ENCODE measurements at places on chromosomes 6 and 20.

DNA sequence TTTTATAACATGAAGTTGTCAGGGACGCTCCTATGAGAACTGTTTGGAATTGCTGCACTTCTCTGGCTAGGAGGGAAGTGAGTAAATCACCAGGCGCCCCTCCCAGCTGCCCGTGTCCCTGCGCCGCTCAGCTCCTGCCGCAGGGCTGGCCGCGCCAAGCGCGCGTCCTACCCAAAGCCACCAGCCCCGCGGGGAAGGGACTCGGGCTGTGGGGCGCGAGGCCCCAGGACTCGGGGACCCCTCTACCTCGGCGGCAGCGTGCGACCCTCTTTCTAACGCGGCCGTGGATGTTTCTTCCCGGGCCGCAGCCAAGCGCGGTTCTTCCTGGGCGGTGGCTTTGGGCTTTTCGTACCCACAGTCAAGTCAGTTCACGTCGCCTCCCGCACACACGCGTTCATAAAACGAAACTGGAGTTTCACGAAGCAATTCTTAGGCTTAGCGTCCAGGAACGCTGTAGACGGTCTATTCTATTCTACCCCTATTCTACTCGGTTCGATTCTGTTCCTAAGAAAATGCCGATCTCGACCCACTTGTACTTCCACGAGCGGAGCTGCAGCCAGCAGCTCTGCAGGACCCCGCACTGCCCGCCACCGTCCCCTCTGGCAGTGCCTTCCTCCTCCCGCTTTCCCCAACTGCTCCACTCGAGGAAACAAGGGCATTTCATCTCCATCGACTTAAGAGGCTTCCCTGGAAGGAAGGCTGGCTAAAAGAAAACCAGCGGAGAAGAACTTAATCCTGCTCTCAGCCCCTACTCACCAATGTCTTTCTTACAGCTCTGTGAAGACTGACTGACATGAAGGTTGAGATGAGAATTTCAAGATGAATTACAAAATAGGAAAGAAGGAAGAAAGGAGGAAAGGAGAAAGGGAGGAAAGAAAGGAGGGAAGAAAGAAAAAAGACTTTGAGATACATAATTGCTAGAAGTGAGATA is 15.4 kb downstream of the FOXC1 start:
- peak; percentile 72 for DNase-seq

DNA sequence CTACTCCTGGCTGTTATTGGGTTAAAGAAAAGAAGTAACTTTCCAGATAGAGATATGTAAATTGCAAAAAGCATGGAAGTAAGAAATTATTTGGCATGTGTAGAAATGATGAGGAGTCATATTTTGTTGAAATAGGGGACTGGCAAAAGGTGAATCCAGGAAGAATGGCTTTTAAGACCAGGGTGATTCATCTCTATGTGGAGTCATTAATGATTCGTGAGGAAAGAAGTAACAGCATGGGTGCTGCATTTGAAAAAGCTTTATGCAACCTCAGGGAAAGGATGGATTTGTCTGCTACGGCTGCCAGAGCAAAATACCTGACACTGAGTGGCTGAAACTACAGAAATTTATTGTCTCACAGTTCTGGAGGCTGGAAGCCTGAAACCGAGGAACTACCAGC is 14.8 kb upstream of the SYNE1 start:
- DNase-seq = no peak

DNA sequence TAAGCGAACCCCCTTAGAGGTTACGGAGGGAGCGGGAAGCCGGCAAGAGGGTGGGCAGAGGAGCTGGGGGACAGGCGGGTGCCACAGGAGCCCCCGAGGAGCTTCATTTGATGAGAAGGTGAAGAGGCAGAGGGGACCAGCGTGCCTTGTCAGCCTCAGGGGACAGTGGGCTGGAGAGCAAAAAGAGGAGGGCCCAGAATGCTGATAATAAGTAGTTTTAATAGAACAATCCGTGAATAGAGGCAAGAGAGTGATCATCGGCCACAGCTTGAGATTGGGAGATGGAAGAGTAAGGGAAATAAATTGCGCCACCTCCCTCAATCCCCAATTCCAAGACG is 1.3 kb downstream of the COL19A1 start:
- DNase-seq = no peak

- DNase-seq = no peak
Measured at GRCh38 chr20:53737396-53738038, 143.9 kb upstream of the ZNF217 start.

GRCh38 chr6:47371870-47372255 is 62.2 kb upstream of the TNFRSF21 start:
- no peak for DNase-seq

GRCh38 chr6:158287047-158287446 is 25.2 kb upstream of the TULP4 start:
- DNase-seq = no peak

DNA sequence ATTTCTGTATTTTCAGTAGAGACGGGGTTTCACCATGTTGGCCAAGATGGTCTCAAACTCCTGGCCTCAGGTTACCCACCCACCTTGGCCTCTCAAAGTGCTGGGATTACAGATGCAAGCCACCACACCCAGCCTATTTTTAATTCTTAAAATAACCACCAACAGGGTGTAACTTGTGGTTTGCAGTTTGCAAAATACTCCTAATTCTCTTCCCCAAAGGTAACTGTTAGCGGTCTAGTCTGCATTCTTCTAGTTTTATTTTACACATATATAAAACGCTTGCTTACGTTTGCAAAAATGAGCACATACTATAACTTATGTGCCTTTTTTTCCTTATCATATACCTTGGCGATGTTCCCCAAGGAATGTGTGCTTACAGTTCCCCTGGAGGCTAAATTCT is 25.6 kb upstream of the CHMP4B start:
- no peak for DNase-seq

- DNase-seq = peak; percentile 90
Measured at GRCh38 chr20:6122873-6123648, at the start of gene FERMT1. Gene FERMT1 (minus strand): TSS chr20:6123030. CDS start chr20:6119554, 3,476 bp downstream.

DNA sequence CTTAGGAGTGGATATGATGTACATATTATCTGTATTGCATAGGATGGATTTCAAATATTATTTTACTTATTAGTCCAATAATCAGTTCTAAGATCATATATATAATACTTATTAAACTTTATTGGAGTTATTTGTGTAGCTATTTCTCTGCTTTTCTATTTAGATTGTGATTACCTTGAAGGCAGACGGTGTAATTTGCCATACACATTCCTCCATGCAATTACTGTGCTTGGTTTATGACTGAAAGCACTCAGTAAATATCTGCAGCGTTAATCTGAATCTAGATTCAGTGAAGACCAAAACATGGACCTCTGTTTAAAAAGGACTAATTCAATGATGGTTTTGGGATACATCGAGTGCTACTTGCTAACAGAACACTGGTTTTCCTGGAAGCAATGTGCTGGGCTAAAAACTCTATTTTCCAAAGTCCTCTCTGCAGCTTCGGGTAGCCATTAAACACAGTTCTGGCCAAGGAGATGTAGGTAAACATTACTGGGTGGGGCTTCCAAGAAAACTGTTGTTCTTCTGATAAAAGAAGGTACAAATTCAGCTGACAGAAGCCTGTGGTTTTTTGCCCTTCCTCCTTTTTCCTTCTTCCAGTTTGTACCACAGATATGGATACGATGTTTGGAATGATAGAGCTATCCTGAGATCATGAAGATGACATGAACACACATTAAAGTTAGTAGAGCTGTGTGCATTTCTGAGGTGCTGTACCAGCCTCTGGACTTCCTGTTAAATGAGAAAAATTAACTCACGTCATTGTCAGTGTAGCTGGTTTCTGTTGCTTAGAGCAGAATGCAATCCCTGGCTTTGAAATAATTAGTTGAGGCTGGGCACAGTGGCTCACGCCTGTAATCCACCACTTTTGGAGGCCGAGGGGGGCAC is 136.5 kb upstream of the NUP153 start:
- no peak for DNase-seq

- DNase-seq = no peak
Measured at GRCh38 chr20:54351371-54352136, 123.8 kb upstream of the DOK5 start.

GRCh38 chr6:23031986-23032385 is 462.6 kb downstream of the HDGFL1 start:
- no peak for DNase-seq

- peak; percentile 74 for DNase-seq
Measured at GRCh38 chr20:63686492-63687321, 9.7 kb upstream of the TNFRSF6B start.

DNA sequence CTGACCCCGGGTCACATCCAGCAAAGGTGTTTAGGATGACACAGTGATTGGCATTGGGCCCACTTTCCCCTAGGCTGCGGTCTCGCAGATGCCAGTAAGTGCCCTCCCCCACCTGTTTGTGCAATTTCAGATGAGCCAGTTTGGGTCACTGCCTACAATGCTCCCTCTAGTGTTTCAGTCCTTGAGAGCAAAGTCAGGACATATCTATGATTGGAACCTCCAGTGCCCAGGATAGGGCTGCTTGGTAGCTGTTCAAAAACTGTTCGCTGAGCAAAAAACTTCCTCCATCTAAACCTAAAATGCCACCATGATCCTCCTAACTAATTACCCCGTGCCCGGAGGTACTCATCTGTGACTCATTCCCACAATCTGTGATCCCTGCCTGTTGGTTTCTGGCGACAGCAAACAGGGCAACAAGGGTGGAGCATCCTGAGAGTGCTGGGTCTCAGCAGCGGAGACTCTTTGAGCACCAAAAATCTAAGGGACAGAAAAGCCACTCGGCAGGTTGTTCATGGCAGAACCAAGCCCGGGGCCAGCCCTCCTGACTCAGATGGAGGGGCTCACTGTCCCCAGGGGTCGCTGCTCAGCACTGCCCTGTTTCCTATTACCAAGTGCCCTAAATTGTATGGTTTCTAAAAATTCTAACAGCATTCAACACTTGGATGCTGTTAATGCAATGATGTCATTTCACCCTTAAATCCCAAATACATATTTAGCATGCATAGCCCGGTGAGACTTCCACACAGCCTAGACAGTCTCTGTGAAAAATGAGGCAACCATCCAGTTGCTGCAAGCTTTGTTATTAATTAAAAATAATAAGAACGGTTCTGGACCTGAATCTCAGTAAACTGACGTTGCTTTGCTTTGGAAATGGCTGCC is 5.0 kb downstream of the VSX1 start:
- DNase-seq = peak; percentile 52

- peak; percentile 90 for DNase-seq
Measured at GRCh38 chr6:8085053-8085511, 17.3 kb downstream of the EEF1E1 start.

GRCh38 chr6:78253618-78254017 is 600.8 kb downstream of the MEI4 start:
- no peak for DNase-seq

- no peak for DNase-seq
Measured at GRCh38 chr6:62146954-62147853, 138.8 kb downstream of the KHDRBS2 start.

DNA sequence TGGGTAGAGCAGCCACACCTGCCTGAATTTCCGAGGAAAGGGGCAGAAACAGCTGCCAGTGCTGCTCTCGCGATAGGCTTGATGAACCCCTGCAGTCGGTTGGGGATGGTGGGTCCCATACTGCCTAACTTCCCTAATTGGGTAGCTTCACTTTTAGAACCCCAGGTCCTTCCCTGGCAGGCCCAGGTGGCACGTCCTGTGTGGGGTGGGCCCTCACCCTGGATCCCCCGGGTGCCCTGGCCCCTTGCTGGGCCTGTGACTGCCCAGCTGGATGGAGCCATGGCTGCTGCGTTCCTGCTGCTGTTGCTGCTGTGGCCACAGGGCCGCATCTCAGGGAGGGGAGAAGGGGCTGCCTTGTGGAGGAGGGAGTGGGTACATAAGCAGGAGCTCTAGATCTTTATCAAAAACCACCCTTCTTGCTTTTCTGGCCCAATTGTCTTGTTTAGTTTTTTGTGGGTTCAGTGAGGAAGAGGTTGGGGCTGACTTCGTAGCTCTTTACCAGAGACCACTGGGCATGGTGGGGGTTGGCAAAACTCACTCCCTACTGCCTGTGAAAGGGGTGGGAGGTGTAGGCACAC is 19.2 kb downstream of the TREML4 start:
- peak; percentile 29 for DNase-seq

- DNase-seq = no peak
Measured at GRCh38 chr6:43448916-43449315, 6.4 kb downstream of the DLK2 start.

- no peak for DNase-seq
Measured at GRCh38 chr6:169293196-169293595, 39.5 kb upstream of the THBS2 start.

DNA sequence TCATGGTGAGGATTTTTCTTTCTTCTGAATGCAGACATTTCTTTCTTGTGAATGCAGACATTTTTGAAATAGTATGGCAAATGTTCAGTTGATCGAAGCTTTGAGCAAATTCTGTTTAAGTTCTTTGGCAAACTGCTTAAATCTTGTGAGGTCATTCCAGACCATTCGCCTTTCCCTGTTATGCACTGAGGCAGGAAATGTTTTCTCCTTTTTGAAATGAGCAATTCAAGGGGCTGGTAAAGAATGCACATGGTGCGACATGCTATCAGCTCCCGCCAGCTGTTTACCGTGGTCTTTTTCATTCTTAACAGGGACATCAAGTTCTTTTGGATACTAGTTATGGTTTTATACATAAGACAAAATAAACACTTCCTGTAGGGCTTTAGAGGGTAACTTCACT is 112.0 kb upstream of the CCN2 start:
- no peak for DNase-seq

DNA sequence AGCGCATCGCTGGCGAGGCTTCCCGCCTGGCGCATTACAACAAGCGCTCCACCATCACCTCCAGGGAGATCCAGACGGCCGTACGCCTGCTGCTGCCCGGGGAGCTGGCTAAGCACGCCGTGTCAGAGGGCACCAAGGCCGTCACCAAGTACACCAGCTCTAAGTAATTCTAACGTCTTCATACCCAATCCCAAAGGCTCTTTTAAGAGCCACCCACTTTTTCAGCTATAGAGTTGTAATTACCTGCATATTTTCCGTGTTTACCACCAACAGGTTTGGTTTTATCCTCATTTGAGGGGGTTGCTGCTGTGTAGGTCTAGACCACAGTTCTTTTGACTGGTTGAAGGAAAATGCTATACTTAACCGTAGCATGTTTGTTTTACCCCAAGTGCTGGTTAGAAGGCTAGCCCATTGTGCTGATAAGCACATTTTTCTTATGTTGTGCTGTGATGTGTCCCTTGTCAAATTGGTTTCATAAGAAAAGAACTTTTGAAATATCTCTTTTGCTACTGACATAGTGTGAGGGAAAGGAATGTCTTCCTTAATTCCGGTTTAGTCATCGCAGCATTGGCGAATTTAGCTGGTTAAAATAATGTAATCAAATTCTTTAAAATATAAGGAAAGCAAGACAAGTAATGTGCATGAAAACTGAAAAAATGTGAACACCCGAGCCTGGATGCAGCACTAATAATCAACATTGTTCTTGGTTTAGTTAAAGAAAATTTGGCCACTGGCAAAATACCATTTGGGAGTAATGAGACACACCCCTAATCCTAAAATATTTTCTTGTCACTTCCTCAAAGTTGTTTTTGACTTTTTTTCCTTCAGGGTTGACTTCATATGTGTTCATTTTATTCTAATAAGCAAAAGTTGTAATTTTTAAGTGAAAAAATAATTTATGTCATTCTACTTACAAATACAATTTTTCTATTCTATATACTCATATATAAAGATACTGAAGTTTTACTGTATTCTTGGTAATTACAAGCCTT is 112.8 kb downstream of the HFE start:
- DNase-seq = no peak

- peak; percentile 60 for DNase-seq
Measured at GRCh38 chr6:170093658-170094596, 197.0 kb downstream of the DLL1 start.

- no peak for DNase-seq
Measured at GRCh38 chr20:31820228-31820627, 1.1 kb downstream of the MYLK2 start.

Data from islet precursor cell (in vitro differentiated cells).